ENCODE measurements at places on chromosomes 5 and 9.

DNA sequence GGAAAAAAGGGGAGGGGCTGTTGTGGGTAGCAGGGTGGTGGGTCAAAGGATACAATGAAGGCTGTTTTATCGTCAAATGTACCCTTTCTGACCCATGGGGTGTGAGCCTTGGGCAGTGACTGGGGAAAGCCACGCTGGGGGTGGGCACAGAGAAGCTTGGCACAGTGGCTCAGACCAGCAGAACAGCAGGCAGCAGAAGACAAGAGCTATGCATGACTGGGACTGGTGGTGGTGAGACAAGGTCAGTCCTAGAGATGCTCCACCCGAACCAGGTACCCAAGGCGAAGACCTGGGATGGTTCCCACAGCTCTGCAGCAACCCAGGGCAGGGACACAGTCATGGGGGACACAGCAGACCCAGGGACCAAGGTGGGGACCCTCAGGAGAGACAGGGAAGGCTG lies 38.3 kb downstream of the BICD2 start:
- DNase-seq: no peak

GRCh38 chr5:32261198-32261597 lies 51.5 kb downstream of the MTMR12 start:
- DNase-seq: no peak

GRCh38 chr5:98483301-98483685 lies 290.2 kb upstream of the RGMB start:
- DNase-seq: peak; percentile 52

DNA sequence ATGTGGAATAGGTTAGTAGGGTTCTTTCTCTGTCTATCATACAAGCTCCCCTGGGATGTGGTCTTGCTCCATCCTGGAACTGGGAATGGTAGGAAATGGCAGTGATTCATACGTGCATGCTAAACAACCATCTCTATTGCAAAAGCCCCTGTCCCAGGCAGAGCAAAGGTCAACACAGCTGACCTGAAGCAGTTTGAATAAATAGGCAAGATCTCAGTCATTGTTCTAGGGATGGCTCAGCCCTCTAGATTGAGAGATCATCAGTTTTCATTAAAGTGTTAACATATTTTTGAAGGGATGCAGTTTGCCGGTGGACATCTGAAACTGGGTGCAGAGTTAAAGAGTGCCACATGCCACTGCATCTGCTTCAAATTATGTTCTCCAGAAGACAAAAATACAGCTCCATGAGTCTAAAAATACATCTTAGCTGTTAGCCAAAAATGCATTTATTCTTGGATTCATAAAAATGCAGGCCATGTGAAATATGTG lies 224.1 kb downstream of the ESM1 start:
- DNase-seq: peak; percentile 60

DNA sequence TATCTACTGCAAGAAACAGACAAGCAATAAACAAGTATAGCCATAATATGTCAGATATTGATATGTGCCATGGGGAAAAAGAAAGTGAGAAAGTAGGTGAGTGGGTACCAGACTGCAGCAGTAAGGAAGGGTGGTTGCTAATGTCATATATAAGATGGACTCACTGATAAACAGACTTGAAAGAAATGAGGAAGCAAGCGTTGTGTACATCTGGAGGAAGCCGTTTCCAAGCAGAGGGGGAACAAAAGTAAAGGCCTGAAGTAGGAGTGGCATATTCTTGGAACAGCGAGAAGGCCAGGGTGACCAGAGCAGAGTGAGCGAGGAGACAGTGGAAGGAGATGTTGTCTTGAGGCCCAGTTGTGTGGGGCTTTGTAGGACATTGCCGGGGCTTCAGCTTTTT lies 142.2 kb upstream of the MAP3K1 start:
- no peak for DNase-seq

DNA sequence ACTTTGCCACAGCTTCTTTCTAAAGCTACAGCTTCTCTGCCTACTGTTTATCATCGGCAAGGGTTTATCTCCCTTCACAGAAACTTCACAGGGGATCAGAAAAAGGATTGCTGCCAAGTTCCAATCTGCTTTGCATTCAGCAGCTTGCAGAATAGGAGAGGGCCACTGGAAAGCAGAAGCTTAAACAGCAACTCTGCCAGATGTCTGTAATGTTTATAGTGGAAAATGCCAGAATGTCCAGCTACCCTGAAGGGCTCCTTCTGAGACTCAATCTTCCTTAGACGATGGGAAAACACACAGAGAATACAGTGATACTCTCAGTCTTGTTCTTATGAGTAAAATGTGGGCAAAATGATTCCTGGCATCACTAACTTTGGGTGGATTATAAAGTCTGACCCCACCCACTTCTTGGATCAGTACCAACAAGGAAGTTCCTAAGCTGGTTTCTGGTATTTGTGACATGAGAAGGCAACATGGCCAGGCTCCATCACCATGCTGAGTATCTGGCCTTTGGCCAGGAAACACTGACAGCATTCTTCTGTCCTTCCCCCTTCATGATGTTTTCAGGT lies 19.0 kb downstream of the STOM start:
- peak; percentile 83 for DNase-seq

DNA sequence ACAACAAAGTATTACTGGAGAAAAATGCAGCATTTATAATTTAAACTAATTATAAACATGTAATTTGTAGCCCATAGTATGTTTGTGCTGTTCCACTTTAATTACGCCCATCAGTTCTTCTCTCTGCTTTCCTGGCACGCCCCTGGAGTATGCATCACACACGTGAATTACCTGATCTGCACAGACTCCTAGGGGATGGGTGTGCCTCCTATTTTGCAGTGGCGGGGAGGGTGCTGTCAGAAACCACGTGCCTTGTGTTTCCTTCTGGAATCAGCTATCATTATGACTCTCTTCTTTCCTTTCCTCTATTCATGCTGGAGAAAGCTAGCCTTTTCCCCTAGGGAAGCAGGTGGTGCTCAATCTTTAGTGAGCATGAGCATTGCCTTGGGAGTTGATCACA lies 43.3 kb downstream of the RPS23 start:
- no peak for DNase-seq

DNA sequence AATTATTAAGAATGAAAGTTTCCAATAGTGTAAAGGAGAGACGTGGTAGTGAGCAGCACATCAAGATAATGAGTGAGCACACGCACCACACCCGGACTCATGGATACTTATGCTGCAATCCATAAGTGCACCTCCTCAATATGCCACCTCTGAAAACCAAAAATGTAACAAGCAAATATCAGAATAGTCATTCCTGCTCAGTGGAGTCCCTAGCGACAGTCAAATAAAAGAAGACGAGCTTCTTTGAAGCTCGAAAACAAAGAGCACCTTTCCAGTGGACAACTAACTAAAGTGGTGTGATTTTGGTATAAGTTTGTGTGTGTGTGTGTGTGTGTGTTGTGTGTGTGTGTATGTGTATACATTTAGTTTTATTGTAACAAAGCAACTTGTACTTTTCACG lies 241.3 kb downstream of the DEPDC1B start:
- DNase-seq: no peak

DNA sequence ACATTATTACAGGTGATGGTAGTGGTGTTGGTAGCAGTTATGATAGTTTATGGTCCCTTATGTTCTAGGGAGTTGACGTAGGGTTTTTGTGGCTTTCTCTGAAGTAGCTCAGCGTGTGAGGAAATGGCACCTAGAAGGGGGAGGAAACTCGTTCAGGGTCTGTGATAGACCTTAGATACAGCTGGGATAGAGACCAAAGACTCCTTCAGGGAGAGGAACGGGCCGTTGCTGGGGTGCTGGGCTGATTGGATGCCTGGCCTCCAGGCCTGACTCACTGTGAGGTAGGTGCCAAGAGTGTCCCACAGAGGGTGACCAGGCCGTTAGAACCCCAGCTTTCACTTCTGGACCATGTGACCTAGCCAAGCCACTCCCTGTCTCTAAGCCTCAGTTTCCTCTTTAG lies 96.6 kb downstream of the DAB2IP start:
- no peak for DNase-seq

GRCh38 chr5:31866166-31866565 lies 227.2 kb downstream of the PDZD2 start:
- DNase-seq: no peak

- DNase-seq: no peak
Observed at GRCh38 chr5:89470658-89471057, 587.7 kb upstream of the MEF2C start.

DNA sequence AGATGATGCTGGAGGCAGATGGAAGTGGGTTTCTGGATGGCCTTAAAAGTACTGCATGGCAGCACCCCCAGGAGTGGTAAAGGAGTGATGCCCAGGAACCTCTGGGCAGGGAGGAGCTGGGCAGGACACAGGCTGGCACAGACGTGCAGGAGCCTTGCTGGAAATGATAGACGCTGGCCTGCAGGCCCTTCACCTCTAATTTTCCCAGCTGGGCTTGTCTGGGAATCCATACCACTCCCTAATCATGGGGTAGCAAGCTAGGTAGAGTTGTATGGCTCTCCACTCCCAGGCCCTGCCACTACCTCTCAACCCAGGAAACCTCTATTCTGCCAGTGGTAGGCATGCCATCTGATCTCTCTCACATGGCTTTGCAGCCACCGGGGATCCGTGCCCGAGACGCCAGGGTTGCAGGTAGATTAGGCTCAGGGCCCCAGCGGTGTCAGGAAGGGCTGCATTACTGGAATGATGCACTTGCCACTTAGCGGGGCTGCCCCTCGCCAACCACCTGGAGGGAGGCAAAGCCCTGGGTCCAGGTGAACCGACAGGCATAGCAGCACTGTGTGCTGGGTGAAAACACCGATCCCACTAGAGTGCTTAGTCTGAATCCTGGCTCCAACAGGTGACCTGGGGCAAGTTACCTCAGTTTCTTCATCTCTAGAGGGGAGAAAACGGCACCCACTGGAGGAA lies 79.6 kb upstream of the SLC25A51 start:
- DNase-seq: no peak

- peak; percentile 12 for DNase-seq
Observed at GRCh38 chr9:16925426-16925825, 55.0 kb upstream of the BNC2 start.

GRCh38 chr9:38339496-38339895 lies 53.0 kb upstream of the ALDH1B1 start:
- DNase-seq: peak; percentile 72

- DNase-seq: no peak
Observed at GRCh38 chr9:72424131-72424530, 59.1 kb upstream of the ZFAND5 start.

DNA sequence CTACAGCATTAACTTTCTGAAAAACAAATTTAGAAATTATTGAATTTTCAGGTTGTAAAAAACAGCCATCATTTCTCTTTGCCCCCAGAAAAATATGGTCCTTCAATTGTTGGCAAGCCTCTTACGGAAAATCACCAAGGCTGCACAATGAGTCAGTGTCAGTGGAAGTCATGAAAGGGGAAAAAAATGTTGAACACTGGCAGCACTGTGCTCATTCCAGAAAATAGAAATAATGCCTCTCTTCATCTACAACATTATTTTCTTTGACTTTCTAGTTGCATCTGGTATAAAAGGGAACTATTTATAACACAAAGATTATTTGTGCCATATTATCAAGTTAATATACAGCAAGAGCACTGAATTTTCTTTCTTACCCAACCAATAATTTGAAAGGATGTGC lies 26.7 kb upstream of the STK32A start:
- DNase-seq: peak; percentile 50

- DNase-seq: no peak
Observed at GRCh38 chr9:124457079-124457886, 7.0 kb downstream of the ADGRD2 start.

- peak; percentile 45 for DNase-seq
Observed at GRCh38 chr5:13976867-13977830, 32.7 kb upstream of the DNAH5 start.

DNA sequence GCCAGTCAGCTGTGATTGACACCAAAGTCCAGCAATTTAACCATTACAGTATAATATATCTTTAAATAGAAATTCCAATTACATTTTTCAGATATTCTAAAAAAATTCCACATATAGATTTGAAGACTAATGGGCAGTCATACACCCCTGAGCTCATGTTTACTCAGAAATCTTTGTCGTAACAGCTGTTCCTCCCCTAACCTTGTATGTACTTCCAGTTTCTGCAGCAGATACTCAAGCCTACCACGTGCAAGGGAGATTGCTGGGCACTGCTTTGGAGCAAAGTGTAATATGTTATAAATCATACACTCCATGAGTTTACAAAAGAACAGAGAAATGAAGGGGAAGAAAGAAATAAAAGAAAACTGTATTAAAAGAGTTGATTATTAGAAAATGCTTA lies 241.2 kb downstream of the TRIM32 start:
- DNase-seq: no peak

DNA sequence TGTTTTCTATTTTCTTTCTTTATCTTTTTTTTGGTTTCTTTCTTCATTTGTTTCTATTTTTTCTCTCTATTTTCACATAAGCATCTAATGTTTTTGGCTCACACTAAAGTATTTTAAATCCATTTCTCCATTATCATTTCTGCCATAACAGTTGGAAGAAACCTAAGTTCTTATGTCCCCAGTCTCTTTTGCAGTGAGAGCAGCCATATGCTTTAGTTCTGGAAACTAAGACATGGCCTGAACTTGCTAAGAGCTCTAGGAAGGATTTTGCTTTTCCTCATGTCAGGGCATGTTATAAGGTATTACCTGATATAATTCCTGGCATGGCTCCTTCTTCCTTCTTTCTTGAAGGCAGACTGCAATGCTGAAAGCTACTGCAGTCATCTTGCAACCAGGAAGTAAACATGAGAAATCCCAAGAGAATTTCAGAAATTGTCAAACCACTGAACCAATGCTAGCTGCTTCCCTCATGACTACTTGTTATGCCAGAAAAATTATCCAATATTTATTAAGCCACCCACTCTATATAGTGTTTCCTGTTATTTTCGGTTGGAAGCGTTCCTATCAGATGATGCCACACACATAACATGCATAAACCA lies 171.1 kb downstream of the TAF11L14 start:
- no peak for DNase-seq

DNA sequence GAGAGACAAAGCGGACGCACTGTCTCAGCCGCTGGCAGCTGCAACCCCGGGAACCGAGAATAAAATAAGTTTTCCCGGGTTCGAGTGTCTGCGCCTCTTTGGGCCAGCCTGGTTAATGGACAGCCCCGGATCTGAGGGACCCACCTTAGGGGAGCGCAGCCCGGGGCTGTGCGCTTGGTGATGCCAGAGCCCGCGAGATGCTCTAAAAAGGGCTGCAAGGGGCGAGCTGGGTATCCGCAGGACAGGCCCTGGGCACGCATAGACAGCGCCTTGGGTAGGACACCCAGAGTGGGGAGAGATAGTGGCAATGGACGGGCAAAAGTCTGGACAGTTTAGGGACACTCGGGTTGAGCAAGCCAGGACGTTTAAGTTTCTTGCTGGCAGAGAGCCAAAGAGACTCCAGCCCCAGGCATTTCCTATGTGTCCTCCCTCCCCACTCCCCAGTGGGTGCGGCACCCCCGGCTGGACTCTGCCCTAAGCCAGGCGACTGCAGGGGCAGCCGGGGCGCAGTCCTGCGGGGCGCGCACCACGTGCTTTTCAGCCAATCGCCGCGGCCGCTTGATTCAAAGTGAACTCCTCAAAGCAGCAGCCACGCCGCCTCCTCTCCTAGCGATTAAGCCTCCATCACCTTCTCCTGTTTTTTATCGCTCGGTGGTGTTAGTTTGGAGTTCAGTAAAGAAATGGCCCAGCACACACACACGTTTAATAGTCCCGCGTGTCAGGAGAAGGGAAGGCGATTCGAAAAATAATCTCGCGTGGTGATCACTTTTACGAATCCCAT lies 616 bp upstream of the ENC1 start:
- DNase-seq: peak; percentile 72
